ENCODE measurements at places on chromosomes 2 and 18. TPM values are rescaled to one million over a fixed set of nuclear protein-coding genes. Genes with fewer than 3 reads are reported as not detected.

Gene C1GALT1C1L
- 0.31 TPM for total RNA-seq

Gene FAM168B
- 89.1 TPM for total RNA-seq

Gene ALLC
- total RNA-seq: not detected

Gene ABCB11
- not detected for total RNA-seq

Gene SLC23A3
- 3.3 TPM for total RNA-seq

Gene GREB1
- 1.1 TPM for total RNA-seq

Gene CHRND
- total RNA-seq: not detected

Gene IL36RN
- total RNA-seq: not detected

Gene PLEK
- total RNA-seq: 3.9 TPM

Gene ACADL
- not detected for total RNA-seq

Gene TUBB8B
- total RNA-seq: not detected

Gene RAB6D
- total RNA-seq: not detected

Gene SLC30A3
- not detected for total RNA-seq

Gene HOXD3
- not detected for total RNA-seq

Gene SH2D6
- 2.2 TPM for total RNA-seq

Gene TFCP2L1
- total RNA-seq: not detected

Gene APOB
- not detected for total RNA-seq

Gene ZDBF2
- total RNA-seq: 15.8 TPM

Gene ABHD1
- 2.1 TPM for total RNA-seq

Gene TYW5
- 14.6 TPM for total RNA-seq

Gene TBR1
- total RNA-seq: not detected

Gene KATNAL2
- total RNA-seq: 2.2 TPM
